Hematopoietic multipotent progenitor cell treated with erythropoietin and hydrocortisone succinate and interleukin-3 and kit ligand, for 17 days (in vitro differentiated cells): ENCODE measurements at places on chromosomes 13 and 19.

- no peak for DNase-seq
Observed at GRCh38 chr19:3591876-3592613, 6.8 kb downstream of the GIPC3 start.

DNA sequence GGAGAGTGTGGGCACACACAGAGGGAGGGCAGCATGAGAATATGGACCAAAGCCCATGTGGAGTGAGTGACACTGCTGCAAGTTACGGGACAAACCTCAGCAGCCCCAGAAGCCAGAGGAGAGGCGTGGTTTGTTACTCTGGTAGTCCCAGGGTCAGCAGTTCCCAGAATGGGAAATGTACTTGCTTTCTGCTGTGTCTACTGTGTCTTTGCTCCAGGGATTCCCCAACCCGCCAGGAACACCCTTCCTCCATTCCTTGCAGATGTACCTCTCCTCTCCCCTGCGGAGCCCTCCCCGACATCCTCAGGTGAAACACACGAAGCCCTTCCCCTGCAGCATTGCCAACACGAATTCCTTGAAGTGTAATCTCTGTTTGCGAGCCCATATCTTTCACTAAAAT, 47.2 kb downstream of the MYO16 start:
- no peak for DNase-seq

- DNase-seq, result no peak
Observed at GRCh38 chr13:79097201-79097600, 308.9 kb downstream of the RBM26 start.

- DNase-seq, result no peak
Observed at GRCh38 chr19:38209671-38210457, 14.2 kb downstream of the DPF1 start.

DNA sequence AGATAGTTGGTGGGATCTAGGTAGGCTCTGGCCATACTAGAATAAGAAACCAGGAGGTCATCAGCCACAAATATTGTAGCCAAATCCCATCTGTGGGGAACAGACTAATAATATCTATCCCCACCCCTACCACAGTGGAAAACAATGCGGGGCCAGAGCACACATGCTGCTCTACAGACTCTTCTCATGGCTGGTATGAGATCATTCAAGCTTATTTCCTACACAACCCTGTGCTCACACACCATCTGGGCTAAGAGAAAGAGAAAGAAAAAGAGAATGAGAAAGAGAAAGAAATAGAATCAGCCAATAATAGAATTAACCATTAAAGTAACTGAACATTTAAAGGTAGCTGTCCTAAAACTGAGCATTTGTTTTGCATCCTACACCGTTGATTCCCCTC, 1268.4 kb upstream of the SPRY2 start:
- no peak for DNase-seq

GRCh38 chr13:110834572-110834971, 80.3 kb downstream of the ANKRD10 start:
- no peak for DNase-seq

GRCh38 chr13:34044660-34045080, 226.7 kb downstream of the RFC3 start:
- DNase-seq, result no peak

DNA sequence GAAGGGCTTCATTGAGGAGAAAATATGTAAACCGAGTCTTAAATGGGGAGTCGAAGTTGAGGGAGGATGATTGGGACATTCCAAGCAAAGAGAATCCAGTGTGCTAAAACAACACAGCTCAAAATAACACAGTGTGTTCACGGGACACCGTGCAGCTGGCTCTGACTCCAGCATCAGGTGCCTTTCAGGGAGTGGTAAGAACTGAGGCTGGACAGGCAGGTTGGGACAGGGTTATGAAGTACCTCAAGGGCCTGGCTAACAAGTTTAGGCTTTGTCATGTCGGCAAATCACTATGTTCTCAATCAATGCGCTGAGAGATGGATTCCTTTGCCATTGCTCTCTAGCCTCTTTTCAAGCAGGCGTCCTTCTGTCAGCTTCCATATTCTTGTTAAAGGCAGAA, 27.5 kb upstream of the WDFY2 start:
- DNase-seq, result no peak

GRCh38 chr19:6038634-6039405, 60.9 kb upstream of the RANBP3 start:
- no peak for DNase-seq

DNA sequence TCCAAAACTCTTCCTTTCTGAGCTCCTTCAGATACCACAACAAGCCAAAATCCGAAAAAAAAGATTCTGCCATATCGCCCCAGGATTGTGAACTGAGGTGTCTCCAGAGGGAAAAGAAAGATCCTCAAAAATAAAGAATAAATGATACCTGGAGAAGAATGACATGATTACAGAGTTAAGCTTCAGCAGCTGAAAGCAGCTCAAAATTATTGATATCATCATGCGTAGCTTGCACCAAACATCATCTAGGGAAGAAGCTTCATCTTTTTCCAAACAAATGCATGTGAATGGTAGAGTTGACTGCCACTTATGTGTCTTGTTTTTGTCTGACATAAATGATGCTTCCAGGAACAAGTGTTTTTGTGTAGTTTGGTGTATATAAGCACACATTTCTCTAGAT, at the start of gene NLRP9:
NLRP9 (minus strand) TSS at position 101 of the 400 bp plus-strand sequence; CDS start at position 73, 28 bp downstream.
- DNase-seq, result no peak

DNA sequence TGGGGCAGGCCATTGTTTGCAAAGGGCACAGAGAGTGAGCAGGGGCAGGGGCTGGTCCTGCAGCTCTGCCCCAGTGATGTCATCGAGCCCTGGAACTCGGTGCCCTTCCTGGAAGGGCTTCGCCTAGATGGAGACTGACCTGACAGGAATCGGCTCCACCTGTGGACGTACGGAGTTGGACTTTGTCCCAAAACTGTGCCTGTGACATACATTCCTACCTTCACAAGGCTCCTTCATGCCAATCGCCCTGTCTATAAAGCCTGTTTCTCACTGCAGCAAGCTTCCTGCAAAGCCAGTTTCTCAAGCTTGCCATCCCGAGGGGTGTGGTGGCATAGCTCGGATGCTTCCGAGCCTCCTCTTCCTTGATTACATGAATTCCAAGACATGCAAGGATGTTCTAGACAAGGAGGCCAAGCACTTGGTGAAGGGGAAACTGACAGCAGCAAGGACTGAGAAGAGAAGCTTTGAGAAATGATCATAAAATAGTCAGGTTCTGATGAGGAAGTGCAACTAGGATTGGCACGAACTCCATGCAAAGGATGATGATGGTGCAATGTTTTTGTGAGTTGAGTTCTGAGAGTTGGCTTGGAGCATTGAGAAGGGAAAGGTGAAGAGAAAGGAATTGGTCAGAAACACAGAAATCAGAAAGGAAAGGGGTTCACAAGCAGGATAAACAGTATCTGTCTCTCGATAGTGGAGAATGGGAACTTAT, 73.6 kb upstream of the STK24 start:
- no peak for DNase-seq
